Stimulated activated CD8-positive, alpha-beta memory T cell treated with anti-CD3 and anti-CD28 coated beads, Interleukin-4, amount 100 ng/mL, for 1 hour (primary cell): ENCODE measurements at places on chromosomes 11 and 22.

- peak; percentile 73 for DNase-seq
Measured at GRCh38 chr11:112226062-112226830, at the start of gene PTS. Gene PTS, plus strand, starts transcription at chr11:112226428. Its CDS starts 16 bp downstream, at chr11:112226444.

DNA sequence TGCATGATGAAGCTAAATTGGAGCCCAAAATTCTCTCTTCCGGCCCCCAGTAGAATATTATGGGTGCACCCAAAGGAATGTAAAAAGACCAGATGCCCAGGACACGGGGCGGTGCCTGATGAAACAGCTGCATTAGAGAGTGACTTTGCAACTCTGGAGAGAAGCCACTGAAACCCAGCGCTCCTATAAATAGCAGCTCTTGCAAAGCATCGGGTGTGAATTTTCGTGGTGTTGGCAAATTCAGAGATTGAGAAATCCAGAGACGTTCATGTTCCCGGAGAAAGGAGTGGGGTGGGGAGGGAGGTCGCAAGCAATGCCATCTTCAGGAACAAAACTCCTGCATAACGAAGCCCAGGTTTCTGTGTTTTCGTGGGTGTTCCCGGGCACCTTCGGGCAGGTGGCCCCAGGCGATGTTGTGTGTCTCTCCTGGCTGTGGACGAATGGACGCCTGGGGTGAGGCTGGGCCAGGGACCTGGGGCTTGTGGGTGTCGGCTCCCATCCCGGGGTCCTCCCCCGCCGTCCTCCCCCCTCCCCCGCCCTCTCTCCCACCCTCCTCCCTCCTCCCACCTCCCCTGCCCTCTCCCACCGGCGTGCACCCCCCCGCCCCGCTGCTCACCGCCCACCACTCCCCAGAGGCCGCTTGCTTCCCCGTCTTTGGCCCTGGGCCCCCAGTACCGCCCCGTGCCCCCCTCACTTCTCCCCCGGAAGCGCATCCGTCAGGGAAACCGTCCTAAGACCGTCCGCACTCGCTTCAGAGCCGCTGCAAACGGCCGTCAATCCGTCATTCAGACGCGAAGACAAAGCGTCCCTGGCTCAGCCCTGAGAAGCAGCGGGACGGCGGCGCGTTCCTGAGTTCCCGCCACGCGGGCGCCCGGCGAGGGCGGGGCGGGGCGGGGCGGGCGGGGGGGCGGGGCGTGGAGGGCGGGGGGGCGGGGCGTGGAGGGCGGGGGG lies 26.7 kb upstream of the TOLLIP start:
- no peak for DNase-seq

- no peak for DNase-seq
Measured at GRCh38 chr11:48094643-48095339, 114.4 kb downstream of the PTPRJ start.

DNA sequence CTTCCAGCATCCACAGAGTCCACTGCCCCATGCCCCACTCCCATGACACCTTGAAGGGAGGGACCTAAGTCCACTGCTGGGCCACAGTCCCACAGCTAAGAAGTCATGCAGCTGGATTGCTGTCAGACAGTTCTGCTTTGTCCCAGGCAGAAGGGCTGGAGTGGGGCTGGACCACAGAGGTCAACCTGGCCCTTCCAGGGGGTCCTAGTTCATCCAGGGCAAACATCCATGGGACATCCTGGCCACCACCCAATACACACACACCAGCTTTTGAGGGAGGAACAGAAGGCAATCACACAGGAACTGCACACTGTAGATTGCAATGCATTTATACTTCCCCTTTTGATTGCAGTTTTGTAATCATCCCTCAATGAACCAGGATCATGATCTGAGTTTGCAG lies 11.3 kb upstream of the APOL4 start:
- no peak for DNase-seq

GRCh38 chr11:126969865-126970479 lies 30.6 kb downstream of the KIRREL3 start:
- DNase-seq: no peak
